ENCODE measurements at places on chromosomes 7 and 10.

DNA sequence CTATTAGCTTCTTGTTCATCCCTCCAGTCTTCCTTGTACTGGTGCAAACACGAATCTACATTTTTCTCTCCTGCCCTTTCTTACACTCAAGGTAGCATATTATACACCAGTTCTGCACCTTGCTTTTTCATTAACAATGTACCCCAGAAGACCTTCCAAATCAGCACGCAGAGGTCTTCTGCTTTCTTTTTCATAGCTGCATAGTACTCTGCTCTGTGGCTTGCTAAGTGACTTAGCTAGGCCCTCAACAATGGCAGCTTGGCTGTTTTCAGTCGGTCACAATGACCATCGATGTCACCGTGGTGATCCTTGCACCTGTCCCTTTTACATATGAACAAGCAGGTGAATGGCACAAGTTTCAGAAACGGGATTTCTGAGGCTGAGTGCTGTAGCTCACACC lies 5.1 kb upstream of the MAFK start:
- DNase-seq, result no peak

DNA sequence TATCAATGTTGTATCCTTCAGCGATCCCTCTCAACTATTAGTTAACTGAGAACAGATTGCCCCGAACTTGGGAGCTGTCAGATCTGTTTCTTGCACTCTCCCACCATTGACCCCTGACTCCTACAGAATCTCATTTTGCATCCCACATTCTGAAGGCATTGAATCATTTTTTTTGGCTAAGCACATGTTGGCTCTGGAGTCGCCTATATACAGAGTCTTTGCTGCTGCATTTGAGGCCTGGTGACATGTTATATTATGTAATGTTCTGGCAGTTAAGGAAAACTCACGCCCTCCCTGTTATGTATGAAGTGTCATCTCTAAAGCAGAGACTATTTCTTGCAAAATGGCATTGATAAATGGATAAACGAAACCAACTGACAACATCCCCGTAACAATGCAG lies 159.2 kb upstream of the ITGB1 start:
- no peak for DNase-seq

GRCh38 chr7:25399000-25399750 lies 170.9 kb upstream of the NPVF start:
- DNase-seq, result no peak

GRCh38 chr7:158975526-158976467 lies 119.4 kb downstream of the DYNC2I1 start:
- DNase-seq, result no peak
